ENCODE measurements at places on chromosomes 6 and 20.
A peak's percentile ranks its signal among the peaks of the same experiment; 100 is the strongest.

DNA sequence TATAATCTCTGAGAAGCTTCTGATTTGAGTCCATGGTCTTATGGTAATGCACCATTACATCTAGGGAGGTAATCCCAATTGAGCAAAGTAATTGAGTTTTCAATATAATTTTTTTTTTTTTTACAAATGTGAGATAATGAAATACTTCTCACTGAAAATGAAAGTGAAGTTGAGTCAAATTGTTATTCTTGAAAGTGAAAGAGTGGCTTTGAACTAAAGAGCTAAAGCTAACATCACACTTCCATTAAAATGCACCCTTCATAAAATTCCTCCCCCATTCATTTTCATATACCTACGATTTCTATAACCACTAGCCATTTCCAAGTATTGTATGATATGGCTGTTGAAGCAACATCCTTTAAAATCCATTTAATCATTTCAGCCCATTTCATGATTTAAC, 149.1 kb upstream of the IMPG1 start:
- DNase-seq = no peak

- DNase-seq = no peak
Measured at GRCh38 chr6:75203721-75204120, 2.1 kb downstream of the COL12A1 start.

DNA sequence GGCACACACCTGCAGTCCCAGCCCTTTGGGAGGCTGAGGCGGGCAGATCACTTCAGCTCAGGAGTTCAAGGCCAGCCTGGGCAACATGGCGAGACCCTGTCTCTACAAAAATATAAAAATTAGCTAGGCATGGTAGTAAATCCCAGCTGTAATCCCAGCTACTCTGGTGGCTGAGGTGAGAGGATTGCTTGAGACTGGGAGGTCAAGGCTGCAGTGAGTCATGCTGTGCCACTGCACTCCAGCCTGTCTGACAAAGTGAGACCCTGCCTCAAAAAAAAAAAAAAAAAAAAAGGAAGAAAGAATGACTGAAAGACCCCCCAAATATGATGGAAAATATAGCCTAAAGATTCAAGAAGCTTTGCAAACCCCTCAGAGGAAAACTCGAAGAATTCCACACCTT, 26.8 kb downstream of the METTL24 start:
- no peak for DNase-seq

- no peak for DNase-seq
Measured at GRCh38 chr6:19979059-19979458, 141.9 kb downstream of the ID4 start.

DNA sequence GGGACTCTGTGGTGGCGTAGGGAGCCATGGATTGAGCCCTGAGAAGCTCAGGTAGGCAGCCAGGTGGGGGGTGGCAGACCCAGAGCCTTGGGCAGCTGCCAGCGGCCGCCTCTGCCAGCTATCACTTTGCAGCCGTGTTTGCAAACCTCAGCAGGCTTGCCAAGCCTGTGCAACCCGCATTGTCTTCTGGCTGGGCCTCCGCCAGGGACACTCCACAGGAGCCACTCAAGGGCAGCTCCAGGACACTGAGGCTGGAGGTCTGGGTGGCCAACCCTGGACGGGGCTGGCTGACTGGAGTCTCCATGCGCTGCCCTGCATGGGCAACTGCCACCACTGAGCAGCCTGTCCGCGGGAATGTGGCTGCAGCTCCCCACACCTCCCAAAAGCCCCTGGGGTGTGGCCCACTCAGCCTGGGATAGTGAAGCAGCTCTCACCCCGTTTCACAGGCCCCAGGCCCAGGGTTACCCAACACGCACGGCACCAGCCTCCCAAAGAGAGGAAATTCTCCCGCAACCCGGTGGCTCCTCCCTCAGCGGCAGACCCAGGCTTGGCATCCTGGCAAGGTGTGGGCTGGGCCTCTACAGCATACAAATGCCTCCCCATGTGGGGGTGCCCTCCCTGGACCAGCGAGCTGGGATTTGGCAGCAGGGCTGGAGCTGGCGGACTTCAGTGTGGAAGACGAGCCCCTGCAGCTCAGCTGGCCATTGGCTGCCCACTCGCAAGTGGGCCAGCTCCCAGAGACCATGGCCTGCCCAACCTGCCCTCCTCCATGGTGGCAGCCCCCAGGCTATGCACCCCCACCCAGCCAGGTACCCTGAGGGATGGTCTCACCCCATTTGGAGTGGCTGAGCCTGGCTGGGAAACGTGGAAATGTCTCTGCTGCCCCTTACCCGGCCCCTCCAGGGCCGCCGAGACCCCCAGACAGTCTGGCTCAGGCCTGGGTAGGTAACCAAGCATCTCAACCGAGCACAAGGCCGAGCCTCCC, 2.9 kb downstream of the CHRNA4 start:
- DNase-seq = no peak

GRCh38 chr6:145244349-145245100, 490.8 kb downstream of the EPM2A start:
- DNase-seq = no peak

DNA sequence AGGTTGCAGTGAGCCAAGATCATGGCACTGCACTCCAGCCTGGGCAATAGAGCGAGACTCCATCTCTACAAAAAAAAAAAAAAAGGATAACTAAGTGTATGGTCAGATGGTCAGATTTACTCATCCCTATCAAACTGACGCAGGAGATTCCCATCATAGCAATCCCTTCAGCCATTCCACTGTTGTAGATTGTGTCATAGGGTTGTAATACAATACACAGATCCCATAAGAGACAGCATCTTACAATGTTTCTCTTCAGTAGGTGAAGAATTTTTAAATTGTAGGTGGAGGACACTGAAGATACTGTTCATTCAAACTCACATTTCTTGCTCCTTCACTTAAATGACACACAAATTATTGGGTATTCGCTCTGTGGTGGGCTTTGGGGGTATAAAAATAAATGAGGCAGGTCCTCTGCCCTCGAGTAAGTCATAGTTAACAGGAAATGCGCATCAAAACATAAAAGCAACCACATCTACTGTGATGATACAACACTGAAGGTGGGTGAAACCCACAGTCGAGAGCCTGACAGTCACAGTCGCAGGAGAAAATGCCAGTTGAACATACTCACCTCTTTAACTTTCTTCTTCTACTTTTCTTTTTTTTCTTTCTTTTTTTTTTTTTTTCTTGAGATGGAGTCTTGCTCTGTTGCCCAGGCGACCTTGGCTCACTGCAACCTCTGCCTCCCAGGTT, 205.5 kb downstream of the ZNF217 start:
- no peak for DNase-seq

- DNase-seq = no peak
Measured at GRCh38 chr6:45801471-45802289, 214.0 kb downstream of the CLIC5 start.

DNA sequence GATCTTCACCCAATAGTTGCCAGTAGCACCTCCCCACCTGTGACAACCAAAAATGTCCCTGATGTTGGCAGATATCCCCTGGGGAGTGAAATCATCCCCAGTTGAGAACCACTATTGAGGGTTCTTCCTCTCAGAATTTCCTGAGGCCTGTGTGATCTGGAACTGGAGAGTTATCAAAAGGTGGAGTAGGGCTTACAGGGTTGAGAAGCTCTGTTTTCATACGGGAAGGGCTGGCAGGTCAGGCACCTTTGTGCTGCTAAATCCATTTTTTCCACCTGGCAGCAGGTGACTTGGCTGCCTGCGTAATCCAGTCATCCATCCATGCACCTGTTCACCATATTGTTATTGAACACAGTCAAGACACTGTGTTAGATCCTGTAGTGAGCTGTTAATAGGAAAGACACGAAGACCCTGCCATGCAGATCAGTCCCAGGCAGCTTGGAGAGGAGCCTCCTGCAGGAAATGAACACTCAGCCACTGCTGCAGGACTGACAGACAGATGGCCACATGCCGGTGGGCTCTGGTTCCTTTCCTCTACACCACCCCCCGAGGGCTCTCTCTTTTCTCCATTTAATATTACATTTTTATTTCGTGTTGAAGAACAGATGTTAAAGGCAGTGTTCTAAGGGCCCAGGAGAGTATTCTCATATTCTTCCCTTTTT, 5.4 kb downstream of the DUSP22 start:
- DNase-seq = no peak

DNA sequence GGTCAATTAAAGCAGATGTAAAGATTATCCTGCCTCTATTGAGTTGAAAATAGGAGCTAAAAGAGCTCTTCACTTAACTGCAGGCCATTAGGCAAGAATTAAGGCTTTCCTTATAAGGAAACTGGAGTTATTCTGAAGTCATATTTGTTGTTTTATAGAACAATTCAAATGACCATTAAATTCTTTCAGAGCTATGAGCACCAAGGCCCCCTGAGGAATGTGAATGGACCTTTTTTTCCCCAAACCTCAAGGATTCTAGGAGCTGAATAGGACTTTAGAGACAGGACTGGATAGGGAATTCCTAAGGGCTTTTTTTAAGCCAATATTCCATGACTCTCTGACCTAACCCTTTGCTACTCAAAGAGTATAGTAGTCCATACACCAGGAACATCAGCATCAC, 565.7 kb upstream of the BTBD3 start:
- DNase-seq = no peak

DNA sequence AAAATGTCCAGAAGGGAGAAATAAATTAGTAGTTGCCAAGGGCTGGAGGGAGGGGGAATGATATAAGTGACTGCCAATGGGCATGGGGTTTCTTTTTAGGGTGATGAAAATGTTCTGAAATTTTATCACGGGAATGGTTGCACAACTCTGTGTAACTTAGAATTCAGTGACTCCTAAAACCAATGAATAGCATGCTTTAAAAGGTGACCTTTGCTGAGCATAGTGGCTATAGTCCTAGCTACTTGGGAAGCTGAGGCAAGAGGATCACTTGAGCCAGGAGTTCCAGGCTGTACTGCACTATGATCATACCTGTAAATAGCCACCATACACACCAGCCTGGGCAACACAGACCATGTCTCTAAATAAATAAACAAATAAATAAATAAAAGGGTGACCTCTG, 109.0 kb downstream of the ATG5 start:
- DNase-seq = no peak

DNA sequence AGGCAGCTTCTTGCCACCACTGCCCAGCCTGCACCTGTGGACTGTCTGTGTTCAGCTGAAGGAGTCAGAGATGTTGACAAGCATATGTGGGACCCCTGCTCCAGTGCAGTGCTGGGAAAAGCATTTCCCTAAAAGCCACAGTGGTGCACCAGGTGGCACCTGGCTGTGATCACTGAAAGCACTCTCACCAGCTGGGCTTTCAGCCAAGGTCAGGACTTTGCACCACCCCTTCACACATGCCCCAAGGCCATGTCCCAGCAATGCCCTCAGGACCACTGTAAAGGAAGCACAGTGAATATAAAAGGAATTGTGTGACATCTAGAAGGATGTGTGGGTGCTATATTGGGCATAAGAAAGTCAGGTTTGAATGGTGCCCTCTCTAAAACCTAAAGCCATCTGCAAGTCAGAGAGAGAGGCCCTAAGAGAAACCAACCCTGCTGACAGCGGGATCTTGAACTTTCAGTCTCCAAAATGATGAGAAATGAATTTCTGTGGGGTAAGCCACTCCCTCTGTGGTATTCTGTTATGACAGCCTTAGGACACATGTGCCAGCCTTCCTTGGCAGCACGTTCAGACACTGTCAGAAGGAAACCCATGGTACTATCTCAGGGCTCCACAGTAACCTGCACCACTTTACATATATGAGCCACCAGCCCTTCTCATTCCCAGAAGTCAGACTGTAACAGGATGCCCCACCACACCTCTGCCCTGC, 30.7 kb downstream of the CBLN4 start:
- no peak for DNase-seq

GRCh38 chr20:50920997-50921396, 10.2 kb downstream of the ADNP start:
- DNase-seq = no peak

- DNase-seq = peak; percentile 83
Measured at GRCh38 chr6:106098383-106099234, 12.5 kb downstream of the PRDM1 start.

DNA sequence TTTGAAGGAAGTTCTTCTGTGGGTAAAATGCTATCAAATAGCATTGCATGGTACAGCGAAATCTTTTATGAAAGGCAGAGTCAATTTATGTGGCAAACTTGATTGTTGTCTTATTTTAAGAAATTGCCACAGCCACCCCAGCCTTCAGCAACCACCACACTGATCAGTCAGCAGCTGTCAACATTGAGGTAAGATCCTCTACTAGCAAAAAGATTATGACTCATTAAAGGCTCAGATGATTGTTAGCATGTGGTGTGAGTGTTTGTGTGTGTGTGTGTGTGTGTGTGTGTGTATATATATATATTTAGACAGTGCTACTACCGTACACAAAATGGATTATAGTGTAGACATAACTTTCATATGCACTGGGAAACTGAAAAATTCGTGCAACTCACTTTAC, 27.8 kb downstream of the LRRN4 start:
- peak; percentile 36 for DNase-seq

GRCh38 chr6:73743556-73743955, 47.6 kb downstream of the CD109 start:
- no peak for DNase-seq

GRCh38 chr20:41095110-41095969, 42.0 kb upstream of the PLCG1 start:
- no peak for DNase-seq

DNA sequence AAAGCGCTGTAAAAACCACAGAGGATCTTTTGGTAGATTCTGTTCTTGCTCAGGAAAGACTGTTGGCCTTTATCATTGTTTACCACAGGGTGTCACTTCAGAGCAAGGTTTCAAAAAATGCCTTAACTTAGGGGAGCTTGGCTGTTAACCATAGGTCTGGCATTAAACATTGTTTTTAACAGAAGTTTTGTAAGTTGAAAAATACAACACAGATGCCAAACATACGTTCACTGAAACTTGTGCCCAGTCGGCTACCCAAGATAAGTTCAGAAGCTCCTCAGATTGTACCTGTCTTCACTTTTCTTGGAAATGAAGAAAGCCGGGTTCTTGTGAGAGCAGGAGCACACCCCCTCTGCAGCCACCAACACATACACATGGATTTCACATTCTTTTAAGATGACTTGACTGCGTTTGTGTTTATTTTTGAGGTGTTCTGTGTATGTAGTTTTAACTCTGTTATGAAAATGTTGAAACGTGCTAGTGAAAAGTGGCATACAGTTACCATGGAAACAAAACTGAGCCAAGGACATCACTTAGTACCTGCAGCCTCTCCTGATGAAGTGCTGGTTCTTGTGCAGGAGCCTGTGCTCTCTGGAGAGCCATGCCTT, 64.9 kb downstream of the SYCP2L start:
- no peak for DNase-seq

DNA sequence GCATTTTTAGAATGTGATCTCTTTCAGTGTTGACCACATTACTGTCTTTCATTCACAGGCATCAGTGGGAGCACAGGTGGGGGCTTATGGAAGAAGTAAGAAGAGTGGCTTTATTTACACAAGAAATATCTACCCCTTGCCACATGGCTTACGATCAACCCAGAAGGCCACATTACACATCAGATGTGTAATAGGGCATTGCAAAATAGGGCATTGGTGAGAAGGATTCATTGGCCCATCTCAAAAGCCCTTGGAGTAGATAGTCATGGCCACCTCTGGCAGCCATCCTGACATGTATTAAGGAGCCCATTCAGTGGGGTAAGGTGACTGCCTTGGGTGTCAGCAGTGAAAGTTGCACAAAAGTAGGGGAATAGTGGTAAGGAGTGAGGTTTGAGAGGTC, 97.5 kb downstream of the MAFB start:
- no peak for DNase-seq
